ENCODE measurements at places on chromosomes 5 and 9. TPM values are rescaled to one million over a fixed set of nuclear protein-coding genes. Genes with fewer than 3 reads are reported as not detected.

- H3K4me3 ChIP-seq = no peak overlapping the region
- no peaks in the 10 kb centered on the region for H3K36me3 ChIP-seq
- no peaks in the 10 kb centered on the region for H3K27me3 ChIP-seq
- no peak for DNase-seq
- no peak overlapping the region for H3K27ac ChIP-seq
- no peaks in the 10 kb centered on the region for H3K4me1 ChIP-seq
These were observed 15.0 kb upstream of the HSPB3 start for GRCh38 chr5:54440456-54440893.

Gene ADAM19
- 2.4 TPM for total RNA-seq

Gene KIF24
- 4.1 TPM for total RNA-seq

Gene ZNF879
- total RNA-seq = 1.9 TPM

DNA sequence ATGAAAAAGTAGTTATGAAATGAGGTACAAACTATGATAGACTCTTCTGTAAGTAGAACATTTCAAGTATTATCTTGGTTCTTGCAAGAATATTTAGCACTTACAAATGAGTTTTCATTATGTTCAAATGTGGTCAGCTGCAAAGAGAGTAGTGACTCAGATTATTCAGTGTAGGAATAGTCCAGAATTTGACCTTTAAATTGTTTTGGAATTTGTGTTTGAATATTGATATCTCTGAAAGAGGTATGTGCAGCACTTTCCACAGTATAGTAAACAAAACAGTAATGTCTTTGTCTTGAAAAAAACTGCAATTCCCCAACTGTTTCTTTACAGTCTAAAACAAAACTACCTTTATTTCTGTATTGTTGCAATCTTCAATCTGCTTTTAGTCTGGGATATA lies 56.1 kb downstream of the WDR70 start:
- no peaks in the 10 kb centered on the region for H3K4me1 ChIP-seq
- no peak overlapping the region for H3K4me3 ChIP-seq
- H3K36me3 ChIP-seq = no peaks in the 10 kb centered on the region
- no peaks in the 10 kb centered on the region for H3K27me3 ChIP-seq

DNA sequence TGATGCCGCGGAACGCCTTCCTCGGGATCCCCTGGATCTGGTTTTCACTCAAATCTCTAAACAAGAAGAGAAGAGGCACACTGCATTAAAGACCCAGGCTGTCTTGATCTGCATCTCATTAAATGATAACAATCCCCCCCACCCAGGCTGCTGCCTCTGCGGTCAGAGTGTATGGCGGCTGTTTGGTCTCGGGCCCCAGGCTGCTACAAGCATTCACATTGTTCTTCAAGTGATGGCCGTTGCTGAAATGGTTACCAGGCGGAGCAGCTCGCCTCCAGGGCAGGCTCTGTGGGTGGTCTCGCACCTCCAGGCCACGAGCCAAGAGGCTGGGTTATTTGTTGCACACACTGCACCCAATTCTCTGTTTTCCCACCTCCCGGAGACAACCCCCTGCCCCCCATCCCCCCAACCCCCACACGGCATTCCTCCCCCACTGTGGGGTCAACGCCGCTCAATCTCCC lies 304.1 kb upstream of the PANK3 start:
- DNase-seq = no peak
- peaks cover 15% of the 10 kb centered on the region for H3K4me1 ChIP-seq
- no peaks in the 10 kb centered on the region for H3K27me3 ChIP-seq
- H3K27ac ChIP-seq = no peak overlapping the region
- no peaks in the 10 kb centered on the region for H3K36me3 ChIP-seq

Gene MYOZ3
- total RNA-seq = 0.09 TPM

DNA sequence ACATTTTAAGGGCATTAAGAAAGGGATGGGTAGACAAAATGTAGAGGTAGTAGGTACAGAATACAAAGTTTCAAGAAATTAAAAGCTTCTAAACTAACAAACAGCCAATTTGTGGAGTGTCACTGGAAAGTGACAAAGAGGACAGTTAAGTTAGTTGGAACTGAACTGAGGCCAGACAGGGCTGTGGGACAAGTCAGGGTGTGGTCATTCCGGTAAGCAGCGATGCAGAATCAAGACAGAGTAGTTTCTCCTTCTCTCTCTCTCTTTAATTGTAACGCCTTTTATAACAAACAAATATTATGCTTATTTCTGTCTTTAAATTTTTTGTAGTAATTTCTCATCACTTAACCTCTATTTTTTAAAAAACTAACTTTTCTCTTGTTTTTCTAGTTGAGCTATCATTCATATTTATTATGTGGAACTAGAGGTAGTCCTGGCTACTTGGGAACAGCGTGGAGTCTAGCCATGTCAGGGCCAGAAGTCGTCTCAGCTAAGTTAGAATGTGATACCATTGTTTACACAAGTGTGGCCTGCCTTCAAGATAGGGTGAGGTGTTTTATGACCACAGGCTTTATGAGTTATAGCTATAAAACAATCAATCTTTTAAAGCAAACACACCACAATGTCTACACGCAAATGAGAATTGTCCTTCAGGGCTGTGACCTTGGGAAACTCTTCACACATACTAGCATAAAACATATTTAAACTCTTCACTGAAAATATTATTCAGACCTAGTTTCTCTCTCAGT lies 115.3 kb upstream of the CDKN2B start:
- H3K4me3 ChIP-seq = no peak overlapping the region
- H3K4me1 ChIP-seq = no peaks in the 10 kb centered on the region
- no peak overlapping the region for H3K27ac ChIP-seq
- DNase-seq = no peak
- no peaks in the 10 kb centered on the region for H3K36me3 ChIP-seq
- H3K27me3 ChIP-seq = no peaks in the 10 kb centered on the region

Gene BARX1
- not detected for total RNA-seq

DNA sequence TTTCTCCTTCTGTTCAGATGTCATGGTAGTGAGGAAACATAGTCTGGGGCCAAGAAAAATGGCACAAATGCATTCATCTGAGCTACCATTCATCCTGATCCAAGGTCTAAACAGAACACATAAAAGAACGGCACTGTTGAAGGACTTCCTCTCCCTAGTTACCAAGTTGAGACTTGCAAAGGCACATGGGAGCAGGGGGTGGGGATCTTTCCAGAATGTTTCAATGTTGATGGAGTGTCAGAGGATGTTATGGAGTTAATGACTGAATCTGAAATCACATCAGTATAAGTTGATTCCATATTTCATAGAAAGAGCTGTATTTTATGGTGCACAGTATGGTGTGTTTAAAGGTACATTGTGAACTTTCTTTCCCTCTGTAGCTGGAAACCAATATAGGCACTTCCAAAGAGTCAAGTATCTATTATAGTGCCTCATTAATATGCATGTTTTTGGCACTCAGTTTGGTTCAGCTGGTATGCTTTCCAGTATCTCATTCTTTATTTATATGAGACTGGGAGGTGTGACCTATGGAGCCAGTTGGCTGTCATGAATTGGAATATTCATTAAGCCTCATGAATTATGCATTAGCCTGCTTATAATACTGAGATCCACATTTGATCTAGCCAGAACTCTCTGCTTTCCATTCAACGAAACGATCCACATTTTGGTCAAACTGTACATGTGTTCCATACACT lies 603.0 kb downstream of the NR2F1-AS1 start:
- no peaks in the 10 kb centered on the region for H3K36me3 ChIP-seq
- no peak overlapping the region for H3K4me3 ChIP-seq
- no peaks in the 10 kb centered on the region for H3K27me3 ChIP-seq
- H3K4me1 ChIP-seq = no peaks in the 10 kb centered on the region
- H3K27ac ChIP-seq = no peak overlapping the region

DNA sequence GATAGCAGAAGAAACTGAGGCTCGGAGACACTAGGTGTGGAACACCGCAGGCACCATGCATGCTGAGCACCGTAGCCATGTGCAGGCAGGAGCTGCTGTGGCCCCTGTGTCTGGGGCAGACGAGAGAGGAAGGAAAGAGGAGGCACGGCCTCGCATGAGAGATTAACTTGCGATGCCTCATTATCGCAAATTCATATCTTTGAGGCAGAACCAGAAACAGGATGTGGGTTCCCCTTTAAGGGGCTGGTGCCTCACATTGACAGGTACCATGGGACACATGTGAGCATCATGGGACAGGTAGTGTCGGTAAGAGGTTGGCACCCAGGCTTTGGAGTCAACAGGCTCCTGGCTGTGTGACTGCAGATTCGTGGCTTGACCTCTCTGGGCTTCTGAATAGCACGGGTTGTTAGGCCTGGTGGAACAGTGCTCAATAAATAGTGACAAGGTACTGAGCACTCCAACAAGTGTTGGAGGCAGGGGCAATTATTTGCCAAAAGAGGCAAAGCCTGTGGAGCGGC lies 40.8 kb downstream of the NAIF1 start:
- H3K27ac ChIP-seq = peak overlapping the region; percentile 73
- no peaks in the 10 kb centered on the region for H3K36me3 ChIP-seq
- H3K4me3 ChIP-seq = no peak overlapping the region
- no peak for DNase-seq
- no peaks in the 10 kb centered on the region for H3K27me3 ChIP-seq

DNA sequence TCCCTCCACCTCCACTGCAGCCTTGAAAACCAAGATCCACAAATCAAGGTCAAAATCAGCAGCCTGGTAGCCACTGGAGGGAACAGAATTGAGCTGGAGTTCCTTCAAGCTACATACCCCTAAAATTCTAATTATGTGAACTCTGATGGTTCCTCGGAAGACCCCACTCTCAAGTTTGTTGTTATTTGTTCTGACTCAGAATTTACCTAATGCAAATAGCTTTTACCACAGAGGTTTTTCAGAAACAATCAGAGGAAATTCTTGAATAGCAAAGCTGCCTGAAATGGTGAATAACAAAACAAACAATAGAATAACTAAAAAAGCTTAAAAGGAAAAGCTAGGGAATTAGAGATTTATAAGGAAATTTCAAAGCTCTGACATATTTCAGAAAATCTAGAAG lies 220.0 kb downstream of the CDH18 start:
- no peak for DNase-seq
- H3K27ac ChIP-seq = no peak overlapping the region
- H3K36me3 ChIP-seq = no peaks in the 10 kb centered on the region
- no peak overlapping the region for H3K4me3 ChIP-seq

DNA sequence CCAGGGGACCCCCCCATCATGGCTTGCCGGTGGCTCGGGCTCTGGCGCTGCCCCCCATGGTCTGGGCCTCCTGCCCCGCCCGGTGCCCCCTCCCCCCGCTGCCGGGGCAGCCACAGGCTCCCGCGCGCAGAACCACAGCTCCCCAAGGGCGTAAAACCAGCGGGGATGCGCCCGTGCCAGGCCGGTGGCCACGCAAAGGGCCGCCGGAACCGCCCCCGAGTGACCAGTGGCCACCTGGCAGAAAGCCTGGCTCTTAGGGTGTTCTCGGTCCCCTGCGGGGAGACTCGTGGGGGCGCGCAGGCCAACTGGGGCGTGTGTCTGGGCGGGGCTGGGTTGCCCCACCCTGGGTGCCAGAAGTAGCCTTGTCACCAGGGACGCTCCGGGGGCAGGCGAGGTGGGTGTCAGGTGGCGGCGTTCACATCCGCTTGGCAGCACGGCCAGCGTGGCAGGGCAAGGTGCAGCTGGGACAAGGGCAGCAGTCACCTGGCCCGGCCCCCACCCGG lies 515 bp upstream of the AGPAT2 start:
- H3K27ac ChIP-seq = peak overlapping the region; percentile 92
- DNase-seq = no peak
- H3K36me3 ChIP-seq = no peaks in the 10 kb centered on the region
- H3K27me3 ChIP-seq = no peaks in the 10 kb centered on the region

DNA sequence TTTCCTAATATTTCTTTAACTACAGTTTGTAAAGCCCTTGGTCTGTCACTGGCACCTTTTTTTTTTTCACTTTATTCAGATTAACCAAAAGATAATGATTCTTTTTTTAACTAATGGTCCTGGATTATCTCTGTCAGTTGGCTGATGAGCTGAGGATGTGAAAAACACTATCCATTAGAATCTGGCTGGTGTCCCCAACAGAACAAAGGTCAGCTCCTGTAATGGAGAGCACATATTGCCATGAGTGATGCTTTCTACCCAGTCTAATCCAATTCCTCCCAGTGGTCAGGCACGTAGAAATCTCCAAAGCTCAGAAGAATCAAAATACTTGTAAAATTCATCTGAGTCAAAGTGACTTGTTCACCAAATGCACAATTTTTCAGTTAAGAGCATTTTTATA lies 491.7 kb upstream of the PIK3R1 start:
- no peak overlapping the region for H3K4me3 ChIP-seq
- no peaks in the 10 kb centered on the region for H3K27me3 ChIP-seq
- no peak overlapping the region for H3K27ac ChIP-seq
- no peak for DNase-seq
- no peaks in the 10 kb centered on the region for H3K36me3 ChIP-seq
- no peaks in the 10 kb centered on the region for H3K4me1 ChIP-seq

GRCh38 chr9:79134654-79135053 lies 437.1 kb upstream of the TLE4 start:
- H3K4me1 ChIP-seq = no peaks in the 10 kb centered on the region
- H3K27ac ChIP-seq = no peak overlapping the region
- H3K27me3 ChIP-seq = peaks cover under 1% of the 10 kb centered on the region
- no peak overlapping the region for H3K4me3 ChIP-seq
- DNase-seq = no peak

Gene SPINK13
- not detected for total RNA-seq

- H3K27me3 ChIP-seq = no peaks in the 10 kb centered on the region
- H3K36me3 ChIP-seq = no peaks in the 10 kb centered on the region
- H3K4me1 ChIP-seq = no peaks in the 10 kb centered on the region
- no peak overlapping the region for H3K27ac ChIP-seq
These were observed 54.1 kb downstream of the UHRF2 start for GRCh38 chr9:6467006-6467625.

Gene ANKRD18A
- total RNA-seq = 0.23 TPM

Data from liver (tissue), 10 donors.